ENCODE measurements at places on chromosomes 1 and 21.

DNA sequence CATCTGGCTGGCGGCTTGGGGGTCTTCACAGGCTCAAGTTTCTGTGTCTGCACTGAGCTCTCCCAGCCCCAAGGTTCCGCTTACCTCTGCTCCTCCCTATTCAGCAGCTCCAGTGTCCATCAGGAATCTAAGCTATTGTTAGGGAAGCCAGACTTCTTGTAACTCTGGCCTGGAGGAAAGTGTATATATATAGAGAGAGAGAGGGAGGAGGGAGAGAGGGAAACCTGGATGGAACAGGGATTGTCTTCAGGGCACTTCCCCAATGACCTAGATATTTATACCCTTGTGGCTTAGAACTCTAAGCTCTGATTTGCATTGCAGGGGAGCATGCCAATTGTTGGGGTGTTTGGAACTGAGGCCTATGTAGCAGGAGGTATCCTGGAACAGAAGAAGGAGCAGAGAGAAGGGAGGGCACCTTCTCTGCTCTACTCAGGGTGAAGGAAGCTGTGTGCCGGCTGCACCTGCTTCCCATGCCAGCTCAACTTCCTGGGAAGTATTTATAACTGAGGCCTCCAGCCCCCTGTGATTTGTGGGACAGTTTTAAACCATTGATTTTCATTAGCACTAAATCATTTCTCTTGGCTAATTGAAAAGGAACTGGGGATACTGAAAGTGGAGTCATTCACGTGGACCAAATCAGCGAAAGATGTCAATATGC, 70.9 kb downstream of the NAV1 start:
- no peak for DNase-seq

DNA sequence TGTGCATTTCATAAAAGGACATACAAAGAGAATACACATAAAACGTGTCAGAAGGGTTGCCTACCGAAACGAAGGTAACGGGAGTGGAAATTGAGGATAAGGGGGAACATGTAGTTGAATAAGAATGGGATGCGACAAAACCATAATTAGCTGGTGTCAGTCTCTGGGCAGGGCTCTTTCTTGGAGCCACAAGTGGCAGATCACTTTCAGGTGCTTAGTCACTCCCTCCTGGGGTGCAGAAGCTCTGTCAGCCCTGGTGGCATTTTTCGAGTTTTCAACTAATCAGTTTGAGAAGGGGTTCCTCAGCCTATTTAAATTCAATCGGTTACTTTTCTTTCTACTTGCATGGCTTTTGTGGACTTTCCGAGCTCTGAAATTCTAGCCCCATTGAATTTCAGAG, 133.9 kb upstream of the IGSF21 start:
- DNase-seq, result no peak

DNA sequence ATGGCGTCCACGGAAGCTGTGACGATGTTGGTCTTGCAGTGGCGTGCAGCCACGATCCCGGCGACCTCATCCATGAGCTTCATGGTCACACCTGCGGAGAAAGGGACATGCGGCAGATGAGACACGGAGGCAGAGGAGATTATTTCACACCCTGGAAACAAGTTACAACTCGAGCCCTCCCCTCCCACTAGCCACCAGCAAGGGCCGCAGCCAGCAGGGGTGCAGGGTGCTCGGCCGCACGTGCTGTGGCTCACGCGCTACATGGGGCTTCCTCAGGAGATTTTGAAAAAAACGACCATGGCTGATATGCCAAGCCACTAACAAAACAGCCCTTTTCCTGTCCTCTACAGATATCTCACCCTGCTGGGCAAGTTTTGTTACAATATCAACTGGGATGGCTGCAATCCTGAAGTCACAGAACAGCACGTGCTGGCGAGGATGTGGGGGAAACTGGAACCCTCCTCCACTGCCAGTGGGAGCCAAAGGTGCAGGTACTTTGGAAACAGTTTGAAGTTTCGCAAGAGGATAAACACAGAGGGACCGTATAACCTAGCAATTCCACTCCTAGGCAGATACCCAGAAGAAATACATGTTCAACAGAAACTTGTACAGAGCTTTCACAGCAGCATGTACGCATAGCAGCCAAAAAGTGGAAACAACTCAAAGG, 34.1 kb upstream of the GPR153 start:
- DNase-seq, result no peak

- DNase-seq, result no peak
Measured at GRCh38 chr1:17097147-17097546, 22.1 kb downstream of the PADI2 start.

DNA sequence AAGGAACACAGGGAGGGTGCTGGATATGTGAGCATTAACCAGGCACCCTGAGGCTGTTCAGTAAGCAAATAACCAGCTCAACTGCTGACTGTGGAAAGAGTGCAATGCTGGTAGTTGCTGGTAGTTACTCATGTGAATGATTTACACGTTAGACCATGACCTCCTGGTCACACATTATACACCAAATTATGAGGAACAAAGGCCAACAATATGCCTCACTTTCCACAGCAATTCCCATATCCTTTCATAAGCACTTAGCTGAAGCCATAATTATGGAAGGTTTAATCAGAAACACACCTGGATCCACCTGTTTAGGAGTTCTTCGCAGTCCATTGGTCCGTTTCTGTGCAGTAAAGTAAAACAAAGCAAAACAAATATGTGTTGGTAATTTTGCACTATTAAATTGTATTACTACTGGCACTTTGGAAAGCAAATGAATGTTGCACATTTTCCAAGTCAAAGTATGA, 281.8 kb downstream of the VAV3 start:
- DNase-seq, result no peak

DNA sequence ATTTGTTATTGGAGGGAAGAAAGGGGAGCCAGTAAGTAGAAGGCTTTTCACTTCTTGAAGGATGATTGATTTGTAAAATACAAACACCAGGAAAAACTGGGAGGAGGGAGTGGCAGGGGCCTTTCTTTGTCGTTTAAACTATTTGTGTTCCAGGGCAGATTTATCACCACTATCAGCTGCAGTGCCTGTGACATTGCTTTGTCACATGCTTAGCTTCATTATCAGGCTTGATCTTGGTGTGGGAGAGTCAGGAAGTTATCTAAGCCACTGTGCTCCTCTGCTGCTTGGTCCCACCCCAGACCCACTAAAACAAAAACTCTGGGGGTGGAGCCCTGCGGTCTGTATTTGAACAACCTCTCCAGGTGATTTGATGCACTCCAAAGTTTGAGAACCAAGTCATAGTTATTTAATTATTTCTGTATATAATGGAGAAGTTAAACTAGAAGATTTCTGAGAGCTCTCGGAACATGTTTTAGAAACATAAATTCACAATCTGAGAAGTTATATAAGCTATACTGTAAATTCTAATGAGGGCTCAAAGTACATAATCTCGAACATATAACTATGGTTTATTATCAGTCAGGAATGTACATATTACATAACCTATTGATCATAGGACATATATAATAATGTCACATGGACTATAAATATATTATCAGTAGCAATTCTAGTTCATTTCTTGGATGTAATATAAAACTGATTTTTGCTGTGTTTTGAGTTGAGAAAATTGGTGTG, 87.9 kb downstream of the CDC14A start:
- DNase-seq, result no peak

DNA sequence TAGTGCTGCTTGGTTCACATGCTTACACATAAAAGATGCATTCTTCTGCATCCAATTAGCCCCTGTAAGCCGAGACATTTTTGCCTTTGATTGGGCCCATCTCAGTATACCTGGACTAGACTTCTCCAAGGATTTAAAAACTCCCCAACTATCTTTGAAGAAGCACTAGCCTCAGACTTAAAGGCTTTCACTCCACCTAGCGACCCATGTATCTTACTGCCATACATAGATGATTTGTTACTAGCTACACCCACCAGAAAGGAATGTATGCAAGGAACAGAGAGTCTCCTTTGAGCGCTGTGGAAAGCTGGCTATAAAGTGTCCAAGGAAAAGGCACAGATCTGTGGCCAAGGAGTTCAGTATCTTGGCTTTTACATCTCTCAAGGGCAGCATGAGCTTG, 91.7 kb downstream of the LIPI start:
- peak; percentile 40 for DNase-seq

DNA sequence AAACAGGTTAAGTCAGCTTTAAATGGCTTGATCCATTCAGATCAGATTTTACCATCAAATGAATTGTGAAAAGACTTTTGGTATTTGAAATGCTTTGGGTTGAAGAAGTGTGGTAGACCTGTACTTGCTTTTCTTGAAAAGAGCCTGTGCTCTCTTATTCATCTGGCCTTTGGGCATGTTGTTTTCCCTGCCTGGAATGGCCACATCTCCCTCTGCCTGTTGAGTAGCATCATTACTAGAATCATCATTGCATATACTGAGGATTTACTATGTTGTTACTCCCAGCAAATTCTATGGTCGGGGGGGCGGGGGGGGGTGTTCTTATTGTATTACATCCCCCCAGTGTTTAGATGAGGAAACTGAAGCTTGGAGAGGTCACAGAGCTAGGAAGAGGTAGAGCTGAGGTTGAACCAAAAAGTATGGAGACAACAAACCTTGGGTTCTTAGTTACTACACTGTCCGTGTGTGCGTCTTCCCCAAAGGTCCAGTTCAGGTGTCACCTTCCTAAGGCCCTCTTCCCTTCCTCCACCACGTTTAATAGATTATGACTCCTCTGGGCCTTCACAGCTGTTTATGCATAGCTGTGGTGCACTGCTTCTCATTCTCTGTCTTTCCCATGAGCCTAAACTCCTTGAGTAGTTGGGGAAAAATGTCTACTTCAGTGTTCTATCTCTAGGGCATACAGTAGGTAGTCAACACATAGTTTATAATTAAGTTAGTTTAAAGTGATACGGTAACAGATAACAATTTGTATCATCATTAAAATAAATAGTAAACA, 246.4 kb upstream of the HOOK1 start:
- DNase-seq, result no peak

DNA sequence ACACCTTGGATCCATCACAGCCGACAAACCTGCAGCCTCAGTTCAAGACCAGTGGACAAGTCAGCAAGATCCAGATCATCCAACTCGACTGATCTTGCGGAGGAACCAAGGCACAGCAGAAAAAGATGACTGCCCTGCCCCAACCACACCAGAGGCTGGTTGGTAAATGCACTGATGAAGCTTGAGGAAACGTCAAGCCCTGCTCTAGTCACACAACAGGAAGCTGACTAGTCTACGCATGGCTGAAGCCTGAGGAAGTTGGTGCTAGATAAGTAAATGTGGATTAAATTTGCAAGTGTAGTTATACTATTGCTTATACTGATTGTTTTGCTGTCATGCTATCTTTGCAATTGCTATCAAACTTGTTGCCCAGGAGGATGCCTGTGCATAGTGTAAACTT, 89.0 kb downstream of the LIPI start:
- no peak for DNase-seq

- no peak for DNase-seq
Measured at GRCh38 chr1:189205863-189206262, 1271.8 kb downstream of the BRINP3 start.

DNA sequence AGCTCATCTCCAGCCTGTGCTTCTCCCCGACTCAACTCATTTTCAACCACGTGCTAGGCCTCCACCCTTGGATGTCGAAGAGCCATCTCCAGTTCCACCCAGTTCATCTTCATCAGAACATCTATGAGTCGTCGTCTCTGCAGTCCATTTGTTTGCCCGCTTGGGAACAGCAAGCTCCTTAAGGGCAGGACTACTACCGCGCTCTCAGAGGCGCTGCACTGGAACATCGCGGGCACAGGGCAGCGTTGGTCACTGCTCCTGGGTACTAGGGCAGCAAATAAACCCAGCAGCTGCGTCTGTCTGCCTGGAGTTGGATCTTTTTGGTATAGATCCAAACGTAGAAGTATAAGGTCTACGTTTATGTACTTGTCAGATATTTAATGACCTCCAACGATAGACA, 478 bp upstream of the PRDM2 start:
- DNase-seq, result no peak

DNA sequence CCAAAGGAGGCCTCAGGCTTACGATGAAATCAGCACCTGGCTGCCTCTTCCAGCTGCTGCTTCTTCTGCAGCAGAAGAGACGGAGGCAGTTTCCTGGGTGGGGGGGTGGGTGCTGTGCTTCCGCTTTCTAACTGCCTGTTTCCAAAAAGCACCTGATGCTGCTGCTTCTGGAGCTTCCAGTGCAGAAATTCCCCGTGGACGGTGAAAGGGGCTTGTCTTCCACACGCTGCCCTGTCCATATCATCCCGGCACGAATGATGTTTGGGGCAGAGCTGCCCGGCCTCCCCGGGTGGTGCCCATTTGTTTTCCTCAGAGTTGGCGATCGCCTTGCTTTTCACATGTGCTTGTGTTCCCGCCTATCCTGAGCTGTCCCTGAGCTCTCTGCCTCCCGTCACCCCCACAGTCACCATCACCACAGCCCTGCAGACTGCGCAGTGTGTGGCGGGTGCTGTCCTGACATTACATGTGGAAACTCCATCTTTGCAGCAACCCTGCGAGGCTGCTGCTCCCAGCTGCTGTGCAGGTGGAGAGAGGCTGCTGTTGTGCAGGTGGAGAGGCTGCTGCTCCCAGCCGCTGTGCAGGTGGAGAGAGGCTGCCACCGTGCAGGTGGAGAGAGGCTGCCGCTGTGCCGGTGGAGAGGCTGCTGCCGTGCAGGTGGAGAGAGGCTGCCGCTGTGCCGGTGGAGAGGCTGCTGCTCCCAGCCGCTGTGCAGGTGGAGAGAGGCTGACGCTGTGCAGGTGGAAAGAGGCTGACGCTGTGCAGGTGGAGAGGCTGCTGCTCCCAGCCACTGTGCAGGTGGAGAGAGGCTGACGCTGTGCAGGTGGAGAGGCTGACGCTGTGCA, 1.8 kb downstream of the TTLL10 start:
- DNase-seq, result no peak

DNA sequence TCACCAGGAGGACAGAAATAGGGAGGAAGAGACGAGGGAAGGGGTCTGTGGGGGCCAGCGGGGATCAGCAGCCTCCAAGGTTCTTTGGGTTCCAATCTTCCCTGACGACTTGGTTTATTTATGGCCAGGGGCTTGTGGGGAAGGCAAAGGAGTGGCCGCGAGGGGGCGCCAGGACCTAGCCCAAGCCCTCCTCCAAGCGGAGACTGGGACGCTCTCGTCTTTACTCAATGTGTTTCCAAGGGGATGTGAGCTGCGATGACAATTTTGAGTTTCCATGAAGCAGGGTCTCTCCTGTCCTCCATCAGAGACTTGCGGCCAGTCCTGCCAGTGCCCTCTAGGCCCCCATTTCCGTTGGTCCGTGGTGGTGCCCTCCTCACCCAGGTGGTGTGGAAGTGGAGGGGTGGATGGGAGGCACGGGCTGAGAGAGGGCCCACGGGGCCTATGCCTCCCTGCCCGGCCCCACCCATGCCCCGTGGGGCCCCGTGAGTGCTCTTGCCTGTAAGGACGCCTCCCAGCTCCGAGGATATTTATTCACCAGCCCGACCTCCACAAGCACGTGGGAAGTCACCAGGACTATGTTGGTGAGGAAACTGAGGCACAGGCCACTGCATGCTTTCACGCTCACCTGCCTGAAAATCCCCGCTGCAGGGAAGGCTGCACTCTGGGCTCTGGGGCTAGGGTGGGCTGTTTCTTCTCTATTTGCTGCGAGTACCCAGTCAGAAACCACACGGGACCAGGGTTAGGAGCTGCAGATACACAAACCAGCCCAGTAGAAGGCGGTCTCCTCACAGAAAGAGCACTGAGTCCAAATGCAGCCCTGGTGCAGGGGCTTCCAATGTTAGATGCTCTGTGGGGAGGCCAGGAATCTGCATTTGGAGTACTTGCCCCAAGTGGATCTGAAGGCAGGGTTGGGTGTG, 26.5 kb downstream of the DMRTB1 start:
- peak; percentile 93 for DNase-seq
